ENCODE measurements at places on chromosomes 7 and 10.
A peak's percentile ranks its signal among the peaks of the same experiment; 100 is the strongest.

DNA sequence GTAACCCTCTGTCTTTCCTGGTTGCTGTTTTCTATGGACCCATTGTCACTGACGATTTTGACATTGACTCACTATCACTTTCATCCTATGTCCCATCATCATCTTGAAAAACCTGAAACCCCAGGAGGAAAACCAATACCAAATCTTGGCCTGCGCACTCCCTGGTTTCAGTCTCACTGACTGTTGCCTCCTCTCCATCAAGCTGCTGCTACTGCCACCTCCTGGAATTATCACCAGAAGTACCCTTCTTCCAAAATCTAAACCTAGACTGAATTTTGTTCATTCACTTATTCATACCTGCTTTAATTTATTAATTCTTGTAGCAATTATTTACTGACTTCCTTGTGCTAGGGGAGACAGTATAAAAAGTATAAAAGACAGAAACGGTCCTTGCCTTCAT lies 44.5 kb upstream of the ACBD5 start:
- DNase-seq, result peak; percentile 37

DNA sequence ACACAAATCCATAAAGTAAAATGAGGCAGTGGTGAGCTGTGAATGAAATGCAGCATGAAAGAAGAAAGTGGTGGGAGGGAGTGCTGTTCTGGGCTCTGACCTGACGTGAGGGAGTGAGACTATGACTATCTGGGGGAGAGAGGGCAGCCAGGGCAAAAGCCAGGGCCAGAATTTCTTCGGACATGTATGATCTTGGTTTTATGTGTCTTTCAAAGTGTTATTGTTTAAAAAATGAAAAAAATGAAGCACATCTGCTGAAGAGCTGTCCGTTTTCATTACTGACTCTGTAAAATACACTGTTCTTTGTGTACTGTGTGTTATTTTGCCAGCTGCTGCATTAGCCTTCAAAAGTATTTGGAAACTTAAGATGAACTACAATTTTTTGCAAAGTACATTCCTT lies 70.2 kb upstream of the KLF14 start:
- DNase-seq, result no peak

- no peak for DNase-seq
Measured at GRCh38 chr10:18097524-18097923, 42.7 kb upstream of the CACNB2 start.

GRCh38 chr10:94366382-94366781 lies 3.6 kb upstream of the NOC3L start:
- DNase-seq, result no peak

DNA sequence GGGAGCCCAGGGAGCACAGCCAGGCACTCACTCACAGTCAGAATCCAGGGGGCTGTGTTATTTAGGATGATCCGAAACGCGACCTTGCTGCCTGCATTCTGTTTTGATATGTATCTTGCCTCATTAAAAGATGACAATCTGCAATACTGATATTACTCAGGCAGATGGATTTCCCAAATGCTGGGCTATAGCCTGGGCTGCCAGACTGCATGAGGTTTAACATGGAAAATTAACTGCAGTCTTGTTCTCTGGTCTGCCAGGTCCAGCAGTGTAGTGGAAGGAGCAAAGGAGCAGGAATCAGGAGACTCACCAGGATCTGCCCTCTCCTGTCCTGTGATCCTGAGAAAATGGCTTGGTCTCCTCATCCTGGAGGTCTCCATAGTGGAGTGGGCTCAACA lies 258.1 kb downstream of the PAXIP1 start:
- no peak for DNase-seq

DNA sequence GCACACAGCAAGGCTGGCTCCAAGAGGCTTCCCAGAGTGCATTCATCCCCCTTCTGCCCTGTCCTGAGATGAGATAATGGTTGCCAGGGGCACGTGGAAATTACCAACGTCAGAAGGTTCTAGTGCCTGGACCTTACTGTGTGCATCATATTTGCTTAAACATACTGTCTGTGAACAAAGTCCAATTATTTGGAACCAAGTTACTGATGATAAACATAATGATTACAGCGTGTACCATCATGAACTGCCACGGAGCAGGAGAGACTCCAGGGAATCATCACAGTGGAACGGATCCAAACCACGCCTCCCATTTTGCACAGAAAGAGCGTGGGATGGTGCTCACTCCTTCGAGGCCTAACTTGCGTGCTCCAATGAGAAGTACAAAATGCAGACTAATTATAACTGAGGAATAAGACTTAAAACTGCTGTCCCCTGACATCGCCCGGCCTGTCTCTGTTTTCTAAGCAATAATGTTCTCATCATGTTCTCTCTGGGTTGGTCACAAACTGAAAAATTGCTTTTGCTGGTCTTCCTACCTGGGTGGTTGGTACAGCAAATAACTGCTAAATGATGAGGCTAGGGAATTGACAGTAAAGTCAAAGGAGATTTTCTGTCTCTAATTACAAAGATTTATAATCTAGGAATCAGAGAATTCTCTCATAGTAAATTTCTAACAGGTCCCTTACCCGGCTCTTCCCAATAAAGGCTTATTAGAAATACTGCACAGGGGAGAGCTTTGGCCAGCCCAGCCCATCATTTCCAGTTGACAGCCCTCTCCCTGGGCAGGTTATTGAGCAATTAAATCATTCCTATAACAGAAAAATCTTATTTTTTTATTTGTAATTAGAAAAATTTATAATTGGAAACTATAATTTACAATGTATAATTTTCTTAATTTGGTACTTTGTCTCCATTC lies 182.2 kb downstream of the CAMK1D start:
- no peak for DNase-seq

- DNase-seq, result no peak
Measured at GRCh38 chr10:5906651-5907050, 16.6 kb downstream of the FBH1 start.

GRCh38 chr10:13396369-13396768 lies 48.3 kb upstream of the SEPHS1 start:
- no peak for DNase-seq

DNA sequence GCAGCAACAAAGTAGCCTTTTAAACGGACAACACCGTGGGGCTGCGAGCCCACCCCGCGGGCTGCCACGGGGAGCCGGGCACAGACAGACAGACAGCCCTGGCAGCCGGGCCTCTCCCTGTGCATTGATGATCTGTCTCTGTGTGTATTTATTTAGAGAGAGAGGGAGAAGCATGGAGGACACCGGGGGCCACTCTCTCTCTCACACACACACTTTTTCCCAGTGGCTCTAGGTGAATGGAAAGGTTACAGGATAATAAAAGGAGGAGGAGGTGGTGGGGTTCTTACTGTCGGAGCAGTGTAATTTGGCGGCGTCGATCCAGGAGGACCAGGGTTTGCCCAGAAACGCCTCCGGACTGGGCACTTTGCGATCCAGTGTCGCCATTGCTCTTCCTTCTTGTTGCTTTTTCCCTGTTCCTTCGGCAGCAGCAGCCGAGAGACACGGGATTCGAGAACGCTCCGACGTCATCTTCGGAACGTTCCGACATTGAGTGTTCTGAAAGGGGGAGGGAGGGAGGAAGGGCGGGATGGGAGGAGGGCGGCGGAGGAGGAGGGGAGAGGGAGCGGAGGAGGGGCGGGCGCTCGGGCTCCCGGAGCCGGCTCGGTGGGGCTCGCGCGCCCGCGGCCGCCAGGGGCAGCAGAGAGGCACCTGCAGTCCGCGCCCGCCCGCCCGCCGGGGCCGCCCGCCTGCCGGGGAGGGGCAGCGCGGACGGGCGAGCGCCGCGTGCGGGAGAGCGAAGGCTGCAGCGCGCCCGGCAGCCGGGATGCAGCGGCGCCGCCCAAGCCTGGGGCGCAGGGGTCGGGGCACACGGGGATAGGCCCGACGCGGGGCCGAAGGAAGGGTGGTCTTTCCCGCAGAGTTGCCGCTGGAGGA lies at the start of gene ATXN7L1:
TSS of gene ATXN7L1 (minus strand) at position 509 of the 873 bp plus-strand sequence. CDS start at position 468, 41 bp downstream.
- DNase-seq, result peak; percentile 82

DNA sequence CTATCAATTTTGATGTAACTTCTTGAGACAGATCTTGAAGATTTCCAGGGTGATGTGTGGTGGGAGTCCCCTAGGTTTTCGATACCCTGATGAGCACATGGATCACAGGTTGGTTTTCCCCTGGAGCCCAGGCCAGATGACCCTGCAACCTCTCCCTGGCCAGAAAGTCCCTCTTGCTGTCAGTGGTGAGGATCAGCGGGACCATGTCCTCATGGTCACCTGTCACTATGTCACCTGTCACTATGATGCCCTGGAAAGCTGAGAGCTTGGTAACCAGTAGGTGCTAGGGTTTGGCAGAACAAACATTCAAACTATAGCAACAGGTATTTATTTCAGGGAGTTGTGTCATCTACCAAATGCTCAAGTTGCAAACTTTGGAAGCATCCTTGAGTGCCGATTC lies 197.9 kb downstream of the ARHGAP12 start:
- DNase-seq, result no peak

GRCh38 chr7:138887872-138888656 lies 90.1 kb upstream of the ATP6V0A4 start:
- DNase-seq, result no peak

DNA sequence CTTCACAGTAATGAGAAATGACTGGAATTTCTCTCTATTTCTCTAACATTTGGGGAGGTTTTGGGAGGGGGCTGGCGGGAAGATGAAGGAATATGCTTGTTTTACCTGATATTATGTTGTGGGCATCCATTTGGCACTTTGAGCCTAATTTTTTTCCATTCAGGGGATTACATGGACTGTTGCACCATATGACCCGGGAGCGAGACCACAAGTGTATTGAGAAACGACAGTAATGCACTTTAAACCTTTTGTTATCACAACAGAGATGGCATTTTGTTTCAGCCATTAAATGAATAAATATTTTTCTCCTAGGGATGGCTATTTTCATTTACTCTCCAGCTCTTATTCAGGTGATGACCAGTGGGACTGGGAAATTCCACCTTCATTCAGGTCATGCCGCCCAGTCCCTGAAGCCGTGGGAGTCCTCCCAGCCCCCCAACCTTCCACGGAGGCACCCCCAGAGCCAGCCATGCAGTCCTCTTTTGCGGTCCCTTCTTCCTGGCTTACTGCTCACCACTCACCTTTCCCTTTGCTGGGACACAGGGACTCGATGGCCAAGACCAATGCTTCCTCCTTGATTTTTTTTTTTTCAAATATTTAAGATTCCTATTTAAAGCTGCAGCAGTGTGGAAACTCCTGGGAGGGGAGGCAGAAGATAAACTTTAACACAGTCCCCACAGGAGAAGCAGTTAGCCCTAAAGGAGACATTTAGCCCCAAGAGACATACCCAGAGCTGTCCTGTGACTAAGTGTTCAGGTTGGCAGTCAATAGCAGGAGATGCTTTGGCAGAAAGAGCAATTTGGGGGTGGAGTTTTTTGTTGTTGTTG lies 190.9 kb upstream of the YAE1 start:
- no peak for DNase-seq

GRCh38 chr10:70780370-70780760 lies 4.8 kb downstream of the TBATA start:
- no peak for DNase-seq

DNA sequence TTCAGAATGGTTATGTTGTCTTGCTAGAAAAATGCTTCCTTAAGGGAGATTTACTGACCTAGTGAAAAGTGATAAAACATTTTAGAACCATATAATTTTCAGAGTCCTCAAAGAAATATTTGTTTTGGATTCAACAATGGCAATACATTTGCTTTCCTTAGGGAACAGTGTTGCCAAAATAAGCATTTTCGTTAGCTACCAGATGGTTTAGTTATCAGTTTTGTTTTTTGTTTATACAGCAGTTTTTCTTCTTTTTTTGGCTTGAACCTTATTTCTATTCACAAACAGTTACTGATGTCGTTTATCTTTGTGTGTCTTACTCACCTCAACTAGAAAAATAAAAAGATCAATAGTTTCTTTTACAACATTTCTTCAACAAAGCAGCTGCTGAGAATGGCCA lies 48.6 kb downstream of the EXOC4 start:
- DNase-seq, result no peak

GRCh38 chr7:151844071-151844824 lies 32.7 kb downstream of the PRKAG2 start:
- no peak for DNase-seq

DNA sequence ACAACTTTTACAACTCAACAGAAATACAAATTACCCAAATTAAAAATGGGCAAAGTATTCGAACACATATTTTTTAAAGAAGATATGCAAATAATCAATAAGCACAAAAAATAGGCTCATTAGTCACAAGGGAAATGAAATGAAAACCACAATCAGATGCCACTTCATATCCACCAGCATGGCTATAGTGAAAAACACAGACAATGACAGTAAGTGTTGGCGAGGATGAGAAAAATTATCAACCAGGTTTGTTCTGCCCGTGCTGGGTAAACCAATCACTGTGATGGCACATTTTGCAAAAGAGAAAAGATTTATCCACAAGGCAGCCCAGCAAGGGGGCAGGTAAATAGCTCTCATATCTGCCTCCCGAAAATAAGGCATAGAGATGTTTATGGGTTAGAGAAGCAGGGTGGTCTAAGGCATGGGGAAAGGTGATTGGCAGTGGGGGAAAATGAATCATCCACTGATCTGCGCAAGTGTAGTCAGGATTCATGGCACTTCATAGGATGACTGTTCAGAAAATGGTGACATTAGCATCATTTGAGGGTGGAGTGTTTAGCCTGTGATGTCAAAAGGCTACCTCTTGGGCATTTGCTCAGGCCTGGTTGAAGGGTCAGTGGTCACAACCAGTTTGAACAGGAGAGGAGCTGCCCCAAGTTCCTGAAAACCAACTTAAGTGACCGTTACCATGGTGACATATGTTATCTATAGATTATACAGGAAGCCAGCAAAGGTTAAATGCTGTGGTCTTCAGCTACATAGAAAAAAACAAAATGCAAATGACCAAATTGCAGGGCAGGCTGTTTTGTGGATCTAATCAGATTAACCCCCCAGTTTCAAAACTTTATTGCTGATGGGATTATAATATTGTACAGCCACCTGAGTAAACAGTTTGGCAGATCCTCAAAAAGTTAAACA lies 8.0 kb upstream of the CFAP70 start:
- no peak for DNase-seq

- no peak for DNase-seq
Measured at GRCh38 chr10:97744405-97745035, 7.6 kb downstream of the ZFYVE27 start.

- no peak for DNase-seq
Measured at GRCh38 chr7:30142710-30143109, 7.9 kb downstream of the MTURN start.

- peak; percentile 40 for DNase-seq
Measured at GRCh38 chr7:24911213-24911603, 68.8 kb downstream of the OSBPL3 start.
